DMS 273 treated with DMSO at 0.1 percent for 48 hours (cell line): ENCODE measurements at places on chromosomes 2 and 18.

GRCh38 chr2:239009589-239009961 lies 161.7 kb downstream of the TWIST2 start:
- DNase-seq = no peak

- no peak for DNase-seq
These were observed 49.2 kb downstream of the TRPM8 start for GRCh38 chr2:233966388-233966787.

- DNase-seq = no peak
These were observed 145.4 kb upstream of the PGAP1 start for GRCh38 chr2:197071790-197072436.

GRCh38 chr2:11571170-11571569 lies 37.3 kb downstream of the GREB1 start:
- DNase-seq = no peak

- DNase-seq = no peak
These were observed 239.0 kb upstream of the SIX2 start for GRCh38 chr2:45248214-45248613.

- DNase-seq = no peak
These were observed 43.0 kb downstream of the RAB27B start for GRCh38 chr18:54871231-54871630.

GRCh38 chr2:8152392-8153257 lies 529.2 kb upstream of the ID2 start:
- DNase-seq = no peak

- no peak for DNase-seq
These were observed 48.5 kb downstream of the TPO start for GRCh38 chr2:1461507-1462390.

DNA sequence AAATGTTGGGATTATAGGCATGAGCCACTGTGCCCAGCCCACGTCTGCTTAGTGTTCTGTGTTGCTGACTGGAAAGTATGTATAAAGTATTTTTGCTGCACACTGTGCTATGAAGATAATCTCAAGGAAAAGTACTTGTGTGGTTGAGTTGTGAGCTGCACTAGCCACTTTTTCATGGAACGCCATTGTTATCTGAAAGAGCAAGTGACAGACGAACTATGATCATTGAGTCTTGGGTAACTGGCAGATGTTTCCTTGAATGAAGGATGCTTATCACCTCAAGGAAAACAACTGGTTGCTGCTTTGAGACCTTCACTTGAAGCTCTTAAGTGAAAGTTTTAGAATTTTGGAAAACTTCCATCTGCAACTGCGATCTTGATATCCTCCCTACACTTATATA lies 82.2 kb upstream of the KCTD1 start:
- DNase-seq = no peak

- DNase-seq = no peak
These were observed 49.1 kb downstream of the CLIP4 start for GRCh38 chr2:29164091-29164846.
